Brain (organoid and tissue), 16 donors: ENCODE measurements at places on chromosomes 11 and 22.

DNA sequence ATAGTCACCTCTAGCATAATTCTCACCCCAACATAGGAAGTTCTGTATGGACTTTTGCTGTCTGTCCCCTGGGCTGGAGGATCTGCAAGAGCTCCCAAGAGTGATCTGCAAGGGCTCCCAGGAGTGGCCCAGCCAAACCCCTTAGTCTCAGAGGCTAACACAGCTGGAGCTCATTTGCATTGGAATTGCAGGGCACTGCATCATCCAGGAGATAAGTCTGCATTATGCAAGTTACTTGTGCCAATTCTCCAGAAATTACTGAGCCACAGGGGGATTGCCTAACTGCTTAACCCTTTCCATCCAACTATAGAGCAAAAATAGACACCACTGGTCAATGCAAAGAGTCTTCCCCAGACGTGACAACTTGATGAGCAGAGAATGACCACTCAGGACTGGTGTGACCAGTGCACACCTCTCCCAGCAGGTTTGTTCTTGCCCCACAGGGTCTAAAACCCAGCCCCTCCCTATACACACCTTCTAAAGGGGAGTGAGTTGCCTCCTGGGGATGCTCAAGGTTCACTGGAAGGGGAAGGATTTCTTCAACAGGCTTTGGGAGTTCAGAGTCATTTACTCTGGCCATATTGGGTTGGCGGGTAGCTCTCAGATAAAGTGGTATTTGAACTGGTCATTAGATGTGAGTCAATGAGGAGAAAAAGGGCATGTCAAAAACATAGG lies 38.4 kb downstream of the POU2AF3 start:
- no peak for DNase-seq

DNA sequence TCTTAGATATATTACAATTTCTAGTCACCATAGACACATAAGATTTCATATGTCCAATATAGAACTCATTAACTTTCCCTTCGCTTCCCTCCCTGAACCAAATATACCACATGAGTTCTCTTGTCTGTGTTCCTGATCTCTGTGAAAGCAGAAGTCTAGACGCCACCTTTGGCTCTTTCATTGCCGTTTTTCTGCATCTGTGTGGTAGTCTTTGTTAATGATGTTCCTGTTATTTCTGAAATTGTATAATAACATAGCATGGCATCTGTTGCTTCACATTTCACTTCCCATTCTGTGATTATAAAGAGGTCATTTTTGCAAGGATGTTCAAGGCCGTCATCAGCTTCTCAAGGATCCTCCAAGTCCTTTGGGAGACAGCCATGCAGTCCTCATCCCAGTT lies 58.5 kb downstream of the NCAM1 start:
- no peak for DNase-seq

DNA sequence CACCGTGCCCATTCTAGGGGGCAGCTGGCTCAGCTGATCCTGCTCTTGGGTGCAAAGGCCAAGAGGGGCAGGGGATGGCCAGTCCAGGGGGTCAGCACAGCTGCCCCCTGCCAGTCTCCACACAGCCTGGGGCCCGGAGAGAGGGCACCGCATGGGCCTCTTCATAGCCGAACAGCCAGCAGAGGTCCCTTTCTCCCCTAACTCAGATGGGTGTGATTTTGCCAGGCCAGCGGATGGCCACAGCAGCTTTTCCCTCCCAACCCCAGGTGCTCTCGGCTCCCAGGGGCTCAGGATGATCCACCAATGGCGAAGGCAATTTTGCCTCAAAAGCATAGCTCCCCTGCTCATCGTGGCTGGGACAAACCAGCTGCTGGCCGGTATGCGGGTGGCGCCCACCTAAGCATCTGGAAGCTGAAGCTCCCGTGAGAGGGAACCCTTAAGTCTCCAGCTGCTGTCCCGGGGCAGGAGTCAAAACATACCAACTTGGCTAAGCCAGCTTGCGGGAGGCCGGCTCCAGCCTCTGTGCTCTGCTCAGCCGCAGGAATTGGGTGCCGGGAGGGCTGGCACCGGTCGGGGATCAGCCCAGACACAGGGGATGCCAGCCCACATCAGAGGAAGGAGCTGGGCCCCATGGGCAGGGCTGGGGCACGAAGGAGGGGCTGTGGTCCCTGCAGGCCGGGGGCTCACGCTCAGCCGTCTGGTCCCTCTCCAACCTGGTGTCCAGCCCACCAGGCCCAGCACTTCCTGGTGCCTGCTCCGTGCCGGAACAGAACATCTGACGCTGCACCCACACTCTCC lies 30.5 kb upstream of the GNB1L start:
- no peak for DNase-seq

- no peak for DNase-seq
These were observed 48.3 kb downstream of the RRAS2 start for GRCh38 chr11:14310679-14311078.

GRCh38 chr11:104853276-104853675 lies 45.0 kb downstream of the CASP12 start:
- no peak for DNase-seq

- DNase-seq = peak; percentile 62
These were observed 300.4 kb upstream of the B3GAT1 start for GRCh38 chr11:134712228-134713145.

DNA sequence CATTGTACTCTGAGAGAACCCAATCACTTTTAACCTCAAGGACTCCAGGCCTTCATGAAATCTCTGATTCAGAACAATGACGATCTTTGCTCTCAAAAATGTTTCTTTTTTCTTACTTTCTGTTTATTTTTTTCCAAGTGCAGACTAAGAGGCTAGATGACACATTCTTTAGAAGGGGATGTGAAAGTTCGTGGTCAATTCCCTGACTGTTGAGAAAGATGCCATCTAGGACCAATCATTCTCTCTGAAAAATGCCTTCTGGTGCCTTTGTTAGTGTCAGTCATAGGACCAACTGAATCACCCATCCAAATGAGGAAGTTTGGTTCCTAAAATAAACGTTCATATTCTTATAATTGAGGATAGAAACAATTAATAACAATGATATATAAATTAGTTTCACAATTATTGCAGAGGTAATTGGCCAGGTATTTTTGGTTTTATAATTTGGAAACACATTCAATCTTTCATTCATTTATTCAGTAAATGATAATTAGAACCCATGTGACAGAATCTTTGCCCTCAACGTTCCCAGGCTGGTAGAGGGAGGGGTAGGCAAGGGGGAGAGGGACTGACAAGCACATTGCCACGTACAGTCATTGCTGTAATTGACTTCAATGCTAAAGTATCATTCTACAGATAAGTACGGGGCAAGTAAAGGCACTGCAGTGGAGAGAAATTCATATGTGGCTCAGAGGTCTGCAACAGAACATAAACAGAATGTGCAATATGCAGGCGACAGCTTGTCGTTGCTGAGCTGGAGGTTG lies 333.4 kb upstream of the MPPED2 start:
- DNase-seq = no peak

GRCh38 chr11:65423516-65424204 lies 1.1 kb downstream of the NEAT1 start:
- no peak for DNase-seq

DNA sequence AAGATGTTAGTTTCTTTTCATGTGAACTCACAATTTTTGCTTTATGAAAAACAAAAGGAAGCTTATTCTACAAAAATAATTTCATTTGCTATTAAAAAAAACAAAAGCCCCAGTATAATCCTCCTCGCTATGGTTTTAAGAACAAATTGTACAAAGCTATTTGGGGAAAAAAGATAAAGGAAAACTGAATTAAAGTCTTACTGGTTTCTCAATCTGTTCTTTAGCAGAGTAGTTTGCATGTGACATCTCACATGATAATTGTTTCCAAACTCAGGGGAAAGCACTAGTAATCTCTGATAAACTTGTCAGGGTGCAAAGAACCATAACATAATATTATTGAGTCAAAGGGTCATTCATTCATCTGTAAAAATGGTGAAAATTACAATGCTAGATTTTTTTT lies 2.9 kb upstream of the DDI1 start:
- DNase-seq = no peak

GRCh38 chr11:95003716-95004115 lies 21.3 kb upstream of the KDM4E start:
- no peak for DNase-seq

GRCh38 chr11:34536056-34536455 lies 22.5 kb upstream of the ELF5 start:
- no peak for DNase-seq

- no peak for DNase-seq
These were observed 46.4 kb upstream of the OR5D13 start for GRCh38 chr11:55726715-55727324.

DNA sequence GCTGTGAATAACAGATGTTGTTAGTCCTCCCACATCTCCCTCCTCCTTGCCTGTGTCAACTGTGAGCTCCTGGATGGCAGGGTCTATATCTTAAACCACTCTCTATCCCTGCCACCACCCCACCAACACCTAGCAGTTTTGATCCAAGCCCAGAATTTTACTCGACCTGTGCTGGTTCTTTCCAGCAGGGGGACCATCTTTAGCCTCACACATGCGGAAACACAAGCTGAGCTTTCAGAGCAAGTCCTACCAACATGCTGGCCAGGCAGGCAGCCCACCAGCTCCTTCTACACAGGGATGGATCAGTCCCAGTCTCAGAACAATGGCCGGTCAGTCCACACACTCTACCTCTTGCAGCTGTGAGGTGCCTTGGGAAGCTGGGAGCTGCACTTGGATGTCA lies 231.5 kb downstream of the NXPE2 start:
- DNase-seq = no peak
